ENCODE measurements at places on chromosomes 6 and 20. TPM values are rescaled to one million over a fixed set of nuclear protein-coding genes. Genes with fewer than 3 reads are reported as not detected.

- peak; percentile 92 for DNase-seq
Observed at GRCh38 chr6:39934131-39934757, at the start of gene MOCS1. Gene MOCS1, minus strand, starts transcription at chr6:39934462. Its CDS starts 45 bp downstream, at chr6:39934417.

GRCh38 chr20:35984382-35984781, 16.0 kb downstream of the CNBD2 start:
- DNase-seq, result no peak

GRCh38 chr6:115832186-115832585, 228.5 kb downstream of the FRK start:
- DNase-seq, result no peak

GRCh38 chr6:43966853-43967718, 160.2 kb downstream of the MRPL14 start:
- DNase-seq, result no peak

LY6G6D gene
- 2.9 TPM for total RNA-seq

DNA sequence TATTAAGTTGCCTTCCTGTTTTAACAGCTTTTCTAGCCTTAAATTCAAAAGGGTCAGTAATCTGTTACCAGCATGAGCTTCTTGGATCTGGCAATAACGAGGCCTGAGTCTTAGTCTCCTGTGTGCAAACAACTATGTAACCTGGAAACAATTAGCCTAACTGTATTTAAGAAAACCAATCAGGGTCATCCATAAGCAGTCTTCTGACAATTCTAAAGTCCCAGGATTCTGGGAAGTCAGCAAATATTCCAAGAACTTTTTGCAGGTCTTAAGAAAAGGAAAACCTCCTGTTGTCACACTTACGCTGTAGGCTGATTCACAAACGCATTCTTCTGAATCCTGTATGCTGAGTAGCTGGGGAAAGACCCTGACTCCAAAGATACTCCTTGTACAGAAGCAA, 90.4 kb downstream of the COL12A1 start:
- DNase-seq, result no peak

- no peak for DNase-seq
Observed at GRCh38 chr6:135642912-135643311, 145.4 kb upstream of the AHI1 start.

- no peak for DNase-seq
Observed at GRCh38 chr6:43502666-43503065, 7.5 kb downstream of the LRRC73 start.

RSPO4 gene
- total RNA-seq, result not detected

ULBP1 gene
- total RNA-seq, result 0.55 TPM

DNA sequence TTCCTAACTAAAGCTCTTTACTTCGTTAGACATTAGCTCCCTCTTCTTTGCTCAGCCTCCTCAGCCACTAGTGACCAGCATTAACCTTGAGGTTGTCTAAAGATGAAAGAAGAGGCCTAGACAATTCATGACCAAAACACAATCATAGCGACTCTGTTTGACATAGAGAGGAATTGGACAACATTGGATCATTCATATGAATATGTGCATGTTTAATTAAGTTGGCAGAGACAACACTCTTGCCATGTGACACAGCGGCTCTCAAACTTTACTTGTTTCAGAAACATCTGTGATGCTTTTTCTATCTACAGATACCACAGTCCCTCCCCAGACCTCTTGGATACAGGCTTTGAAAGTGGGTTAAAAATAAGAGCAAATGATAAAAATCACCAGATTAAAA, 81.7 kb downstream of the LINC00237 start:
- no peak for DNase-seq

DNA sequence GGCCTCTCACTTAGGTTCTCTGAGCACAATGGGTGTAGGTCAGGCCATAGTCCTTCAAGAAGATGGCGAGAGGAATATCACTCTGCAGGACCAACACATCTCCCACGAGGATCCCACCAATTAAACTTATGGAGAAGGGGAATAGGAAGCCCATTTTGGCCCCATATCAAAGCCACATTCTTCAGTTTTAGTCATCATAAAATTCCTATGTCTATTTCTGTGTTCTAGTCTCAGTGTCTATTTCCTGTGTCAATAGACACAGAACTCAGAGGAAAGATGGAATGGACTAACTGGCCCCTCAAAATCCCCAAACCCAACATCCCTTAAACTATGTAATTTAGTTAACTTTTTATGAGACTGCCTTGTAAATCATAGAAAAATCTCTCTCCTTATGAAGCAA, 216.8 kb downstream of the HACE1 start:
- DNase-seq, result no peak

GSTA2 gene
- not detected for total RNA-seq

SLC22A3 gene
- 13.6 TPM for total RNA-seq

LRRN4 gene
- not detected for total RNA-seq

REM1 gene
- 5.3 TPM for total RNA-seq

CPNE5 gene
- total RNA-seq, result 2.1 TPM

All from sigmoid colon (tissue), 7 donors.